Frontal cortex (tissue), 4 donors: ENCODE measurements at places on chromosomes 7 and 10.

DNA sequence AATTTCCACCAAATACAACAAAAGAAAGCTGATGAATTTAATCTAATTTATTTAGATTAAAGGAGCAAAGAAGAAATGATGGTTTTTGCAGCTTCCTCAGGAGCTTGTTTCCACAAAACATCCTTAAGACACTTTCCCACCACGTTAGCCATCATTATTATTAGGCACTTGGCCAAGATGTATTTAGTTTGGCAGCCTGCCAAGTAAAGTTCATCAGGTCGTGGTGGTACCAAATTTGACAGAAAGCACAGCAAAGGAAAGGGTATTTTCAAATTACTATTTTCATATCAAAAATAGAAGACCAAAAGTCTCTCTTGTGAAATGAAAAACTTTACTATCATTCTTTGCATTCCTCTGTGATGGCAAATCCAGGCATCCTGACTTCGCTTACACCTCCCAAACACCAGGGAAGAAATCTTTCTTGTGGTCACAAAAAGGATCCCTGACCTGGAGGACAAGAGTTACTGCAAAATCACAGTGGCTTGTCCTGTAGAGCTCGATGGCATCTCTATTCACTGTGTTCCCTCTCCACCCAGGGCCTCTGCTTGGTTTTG lies 123.1 kb upstream of the INHBA start:
- no peak for DNase-seq

- DNase-seq, result no peak
These were observed 248.2 kb upstream of the KLF14 start for GRCh38 chr7:130982160-130982638.

GRCh38 chr7:22671177-22671879 lies 55.7 kb upstream of the IL6 start:
- DNase-seq, result no peak

DNA sequence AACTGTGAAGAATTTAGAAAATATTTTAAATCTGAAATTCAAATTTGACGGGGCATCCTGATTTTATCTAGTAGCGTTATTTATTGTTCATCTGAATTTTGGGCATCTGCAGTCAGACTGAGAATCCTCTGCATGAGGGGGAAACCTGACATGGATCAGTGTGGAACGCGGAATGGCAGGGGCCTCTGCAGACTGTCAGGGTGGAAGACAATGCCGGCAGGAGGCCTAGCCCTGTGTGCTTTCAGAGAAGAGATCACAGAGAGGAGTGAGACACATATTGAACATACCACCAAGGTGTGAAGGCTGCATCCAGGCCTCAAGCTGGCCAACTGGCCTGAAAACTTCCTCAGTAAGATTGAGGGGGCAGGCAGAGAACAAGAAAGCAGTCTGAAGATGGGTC lies 921.1 kb upstream of the GHITM start:
- DNase-seq, result no peak

- no peak for DNase-seq
These were observed 64.3 kb upstream of the CCDC6 start for GRCh38 chr10:59970396-59971368.

DNA sequence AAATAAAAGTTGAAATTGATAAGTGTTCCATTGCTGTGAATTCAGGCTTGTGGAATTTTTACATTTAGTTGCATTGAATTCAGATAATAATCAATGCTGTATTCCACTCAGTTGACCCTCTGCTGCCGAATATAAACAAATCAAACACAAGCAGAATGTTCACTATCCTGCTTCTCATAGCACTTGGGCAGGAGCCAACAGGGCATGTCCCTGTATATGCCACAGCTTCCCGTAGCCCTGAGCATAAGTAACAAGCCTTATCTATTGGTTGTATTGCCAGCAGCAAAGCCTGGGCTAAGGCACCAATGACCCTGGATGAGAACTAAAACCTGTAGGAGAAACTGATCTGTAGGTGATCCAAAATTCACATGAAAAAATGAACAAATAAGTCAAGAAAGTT lies 145.9 kb downstream of the ARHGAP12 start:
- DNase-seq, result no peak

- no peak for DNase-seq
These were observed 92.7 kb upstream of the GPR26 start for GRCh38 chr10:123573236-123574108.

- no peak for DNase-seq
These were observed 6.8 kb upstream of the CDH23 start for GRCh38 chr10:71389768-71390460.

DNA sequence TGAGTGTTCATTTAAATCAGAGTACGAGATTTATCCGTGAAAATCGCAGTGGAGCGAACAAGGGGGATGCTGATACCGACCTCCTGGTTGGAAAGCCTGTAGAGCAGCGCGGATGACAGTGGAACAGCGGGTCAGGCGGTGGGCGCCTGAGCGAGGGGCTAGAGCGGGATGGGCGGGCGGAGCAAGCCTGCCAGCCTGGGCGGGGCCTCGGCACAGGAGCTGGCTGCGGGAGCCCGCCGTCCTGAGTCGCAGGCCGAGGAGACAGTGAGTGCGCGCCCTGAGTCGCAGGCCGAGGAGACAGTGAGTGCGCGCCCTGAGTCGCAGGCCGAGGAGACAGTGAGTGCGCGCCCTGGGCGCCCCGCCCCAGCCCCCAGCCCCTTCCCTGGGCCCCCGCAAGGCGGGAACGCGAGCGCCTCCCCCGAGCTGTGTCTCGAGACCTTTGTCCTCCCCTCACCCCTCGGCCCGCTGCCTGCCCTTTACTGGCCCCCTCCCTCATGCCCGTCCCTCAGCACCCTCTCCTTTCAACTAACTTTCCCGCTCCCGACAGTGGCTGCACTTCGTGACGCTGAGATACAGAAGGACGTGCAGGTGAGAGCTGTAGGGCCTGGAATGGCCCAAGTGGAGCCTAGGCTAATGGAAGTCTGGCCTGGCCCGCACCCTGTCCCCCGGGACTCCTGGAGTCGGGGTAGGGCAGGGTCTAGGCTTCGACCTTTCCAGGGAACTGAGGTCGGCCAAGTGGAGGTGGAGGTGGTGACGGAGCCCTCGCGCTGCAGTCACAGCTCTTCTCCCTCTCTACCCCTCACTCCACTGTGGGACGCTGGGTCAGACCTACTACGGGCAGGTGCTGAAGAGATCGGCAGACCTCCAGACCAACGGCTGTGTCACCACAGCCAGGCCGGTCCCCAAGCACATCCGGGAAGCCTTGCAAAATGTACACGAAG lies at the start of gene AS3MT:
Gene AS3MT (plus strand): TSS at position 213 of the 941 bp plus-strand sequence. CDS start 123 bp downstream, at position 336.
- no peak for DNase-seq

- no peak for DNase-seq
These were observed 22.7 kb downstream of the DYNC1I1 start for GRCh38 chr7:95794917-95795515.
